ENCODE measurements at places on chromosomes 2 and 18. TPM values are rescaled to one million over a fixed set of nuclear protein-coding genes. Genes with fewer than 3 reads are reported as not detected.

DNA sequence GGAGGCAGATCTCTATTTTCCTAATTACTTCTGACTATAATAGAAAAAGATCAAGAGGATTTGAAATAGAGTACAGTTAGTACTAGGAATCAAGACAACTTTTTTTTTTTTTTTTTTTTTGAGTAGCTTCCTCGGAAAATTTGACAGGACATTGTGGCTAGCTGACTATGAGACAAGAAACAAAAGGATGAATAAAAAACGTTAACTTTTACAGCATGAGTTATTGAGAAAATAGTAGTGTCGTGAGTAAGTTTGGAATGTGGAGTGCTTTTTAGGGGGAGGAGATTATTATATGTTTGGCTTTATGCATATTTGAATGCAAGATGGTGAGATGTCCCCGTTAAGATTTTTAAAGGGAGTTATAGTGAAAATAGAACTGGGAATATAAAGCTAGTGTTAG lies 27.7 kb upstream of the CPS1 start:
- H3K27me3 ChIP-seq, result no peaks in the 10 kb centered on the region
- H3K36me3 ChIP-seq, result no peaks in the 10 kb centered on the region
- no peak overlapping the region for H3K27ac ChIP-seq
- no peaks in the 10 kb centered on the region for H3K4me1 ChIP-seq
- H3K4me3 ChIP-seq, result no peak overlapping the region
- no peak for DNase-seq

Gene FOXD4L1
- 0.16 TPM for total RNA-seq

- H3K4me3 ChIP-seq, result no peak overlapping the region
- no peaks in the 10 kb centered on the region for H3K36me3 ChIP-seq
- H3K27ac ChIP-seq, result no peak overlapping the region
- H3K27me3 ChIP-seq, result no peaks in the 10 kb centered on the region
- DNase-seq, result no peak
Observed at GRCh38 chr2:32124660-32125059, 41.0 kb upstream of the SLC30A6 start.

DNA sequence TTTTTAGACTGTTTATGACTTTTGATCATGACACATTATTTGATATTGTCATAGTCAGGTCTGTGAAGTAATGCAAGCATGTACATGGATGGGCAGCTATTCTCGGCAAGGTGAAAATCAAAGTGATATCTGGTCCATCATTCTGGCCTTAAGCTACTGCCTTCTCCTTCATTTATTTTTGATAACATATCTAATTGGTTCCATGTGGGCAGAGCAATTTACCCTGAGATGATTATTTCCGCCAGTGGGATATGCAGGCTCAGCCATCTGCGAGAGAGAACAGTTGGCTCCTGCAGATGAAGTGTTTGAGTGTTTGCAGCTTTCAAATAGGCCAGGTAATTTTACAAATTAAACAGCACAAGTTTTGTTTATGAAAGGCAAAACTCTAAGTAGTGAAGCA lies 116.4 kb downstream of the LYPD6 start:
- H3K27me3 ChIP-seq, result no peaks in the 10 kb centered on the region
- no peaks in the 10 kb centered on the region for H3K4me1 ChIP-seq
- H3K36me3 ChIP-seq, result no peaks in the 10 kb centered on the region
- no peak overlapping the region for H3K27ac ChIP-seq
- no peak for DNase-seq
- H3K4me3 ChIP-seq, result no peak overlapping the region

Gene GBX2
- total RNA-seq, result not detected

DNA sequence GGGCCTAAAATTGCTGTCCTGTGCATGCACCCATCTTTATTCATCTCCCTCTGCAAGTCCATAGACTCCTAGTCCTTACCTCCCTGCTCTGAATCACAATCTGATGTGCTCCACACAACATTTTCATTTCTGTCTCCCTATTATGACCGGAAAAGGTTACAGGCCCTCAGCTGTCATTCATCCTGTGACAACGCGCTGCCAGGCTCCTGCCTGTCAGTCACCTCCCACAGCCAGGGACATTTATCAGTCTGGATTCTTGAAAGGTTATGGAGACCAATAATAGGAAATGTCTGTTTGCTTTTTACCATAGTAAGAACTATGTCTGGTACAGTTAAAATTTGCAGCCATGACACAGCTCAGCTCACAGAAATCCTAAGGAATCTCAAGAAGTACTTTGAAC lies 197.1 kb downstream of the RDH14 start:
- no peaks in the 10 kb centered on the region for H3K4me1 ChIP-seq
- DNase-seq, result no peak
- H3K27me3 ChIP-seq, result no peaks in the 10 kb centered on the region
- H3K27ac ChIP-seq, result no peak overlapping the region
- no peak overlapping the region for H3K4me3 ChIP-seq
